ENCODE measurements at places on chromosomes 2 and 18.

GRCh38 chr2:196247976-196248280 is 76.5 kb upstream of the STK17B start:
- DNase-seq, result no peak

GRCh38 chr18:49582579-49582978 is 20.7 kb downstream of the LIPG start:
- no peak for DNase-seq

- no peak for DNase-seq
Observed at GRCh38 chr18:68494802-68495581, 219.9 kb downstream of the TMX3 start.

- no peak for DNase-seq
Observed at GRCh38 chr2:11371092-11371937, 26.9 kb upstream of the ROCK2 start.

DNA sequence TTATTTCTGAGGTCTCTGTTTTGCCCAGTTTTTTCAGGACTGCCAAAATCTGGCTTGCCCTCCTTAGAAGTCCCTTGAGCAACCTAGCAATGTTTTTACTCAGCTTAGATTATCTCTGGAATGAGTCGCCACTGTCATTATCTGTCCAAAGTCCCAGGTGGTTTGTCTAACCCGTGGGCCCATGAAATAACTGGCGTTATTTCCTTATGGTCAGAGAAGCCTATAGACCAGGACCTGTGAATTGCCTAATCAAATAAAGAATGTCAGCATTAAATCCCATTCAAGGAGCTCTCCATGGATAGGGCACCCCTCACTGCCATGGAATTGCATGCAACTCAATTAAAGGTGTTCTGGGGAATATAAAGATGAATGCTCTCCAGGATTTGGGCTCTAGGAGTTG is 373.9 kb downstream of the SETBP1 start:
- no peak for DNase-seq

DNA sequence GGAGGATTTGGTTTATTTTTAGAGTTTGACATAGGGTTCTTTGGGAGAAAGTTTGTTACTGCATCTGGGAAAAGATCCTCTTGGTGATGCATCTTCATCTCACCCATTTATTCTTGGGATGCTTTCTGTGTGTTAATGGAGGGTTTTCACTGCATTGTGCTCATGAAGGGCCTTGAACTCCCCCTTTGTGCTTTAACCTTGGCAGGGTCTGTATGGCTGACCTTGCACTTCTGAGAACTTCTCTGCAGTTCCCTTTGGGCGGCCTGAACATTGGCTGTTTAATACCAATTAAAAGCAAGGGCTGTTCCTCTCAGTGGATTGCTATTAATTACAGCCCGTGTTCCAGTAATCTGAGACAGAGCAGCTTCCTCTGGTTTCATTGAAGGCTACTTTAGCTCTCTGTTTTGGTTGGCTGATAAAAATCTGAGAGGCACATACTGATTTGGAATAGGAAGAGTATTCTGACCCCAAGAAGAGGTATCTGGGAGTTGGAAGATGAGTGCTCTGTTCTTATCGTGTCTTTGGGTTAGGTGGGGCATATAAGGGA is 37.5 kb downstream of the FMNL2 start:
- DNase-seq, result no peak

DNA sequence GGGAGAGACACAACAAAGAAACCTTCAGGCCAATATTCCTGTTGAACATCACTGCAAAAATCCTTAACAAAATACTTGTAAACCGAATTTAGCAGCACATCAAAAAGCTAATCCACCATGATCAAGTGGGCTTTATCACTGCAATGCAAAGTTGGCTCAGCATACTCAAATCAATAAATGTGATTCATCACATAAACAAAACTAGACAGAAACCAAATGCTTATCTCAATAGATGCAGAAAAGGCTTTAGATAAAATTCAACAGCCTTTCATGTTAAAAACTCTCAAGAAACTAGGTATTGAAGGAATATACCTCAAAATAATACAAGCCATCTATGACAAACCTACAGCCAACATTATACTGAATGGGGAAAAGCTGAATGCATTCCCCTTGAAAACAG is 20.6 kb downstream of the GTF2A1L start:
- DNase-seq, result no peak

- DNase-seq, result no peak
Observed at GRCh38 chr2:9439536-9439935, 16.1 kb downstream of the CPSF3 start.

- no peak for DNase-seq
Observed at GRCh38 chr2:26269571-26270158, 24.9 kb downstream of the HADHB start.

DNA sequence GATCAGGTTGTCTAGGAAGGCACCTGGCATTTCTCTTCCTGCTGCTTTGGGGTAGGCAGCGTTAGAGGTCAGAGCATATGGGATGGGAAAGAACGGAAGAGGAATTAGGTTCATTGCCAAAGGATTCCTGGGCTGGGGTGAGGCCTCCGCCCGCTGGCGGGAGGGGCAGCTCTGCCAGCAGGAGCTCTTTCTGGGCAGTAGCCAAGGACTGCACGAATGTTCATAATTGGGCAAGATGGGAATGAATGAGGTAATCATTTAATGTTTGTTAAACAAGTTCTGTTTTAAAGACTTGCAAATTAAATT is 253.9 kb downstream of the AGAP1 start:
- no peak for DNase-seq

DNA sequence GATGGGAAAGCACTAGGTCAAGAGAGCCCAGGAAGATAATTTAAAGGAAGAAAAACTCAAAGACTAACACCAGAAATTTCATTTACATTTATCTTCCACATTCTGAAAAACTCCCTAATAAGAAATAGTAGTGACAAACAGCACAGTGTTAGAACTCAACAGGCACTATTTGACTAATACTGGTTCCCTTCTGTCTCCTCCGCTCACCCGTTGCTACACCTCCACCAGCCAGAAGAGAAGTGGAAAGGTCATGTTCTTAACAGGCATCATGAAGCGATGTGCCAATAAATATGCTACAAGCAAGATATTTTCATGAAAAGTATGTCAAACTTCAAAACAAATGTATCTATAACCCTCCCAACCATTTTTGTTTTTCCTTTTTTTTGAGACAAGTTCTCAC is 5.7 kb downstream of the ROCK1 start:
- DNase-seq, result no peak

DNA sequence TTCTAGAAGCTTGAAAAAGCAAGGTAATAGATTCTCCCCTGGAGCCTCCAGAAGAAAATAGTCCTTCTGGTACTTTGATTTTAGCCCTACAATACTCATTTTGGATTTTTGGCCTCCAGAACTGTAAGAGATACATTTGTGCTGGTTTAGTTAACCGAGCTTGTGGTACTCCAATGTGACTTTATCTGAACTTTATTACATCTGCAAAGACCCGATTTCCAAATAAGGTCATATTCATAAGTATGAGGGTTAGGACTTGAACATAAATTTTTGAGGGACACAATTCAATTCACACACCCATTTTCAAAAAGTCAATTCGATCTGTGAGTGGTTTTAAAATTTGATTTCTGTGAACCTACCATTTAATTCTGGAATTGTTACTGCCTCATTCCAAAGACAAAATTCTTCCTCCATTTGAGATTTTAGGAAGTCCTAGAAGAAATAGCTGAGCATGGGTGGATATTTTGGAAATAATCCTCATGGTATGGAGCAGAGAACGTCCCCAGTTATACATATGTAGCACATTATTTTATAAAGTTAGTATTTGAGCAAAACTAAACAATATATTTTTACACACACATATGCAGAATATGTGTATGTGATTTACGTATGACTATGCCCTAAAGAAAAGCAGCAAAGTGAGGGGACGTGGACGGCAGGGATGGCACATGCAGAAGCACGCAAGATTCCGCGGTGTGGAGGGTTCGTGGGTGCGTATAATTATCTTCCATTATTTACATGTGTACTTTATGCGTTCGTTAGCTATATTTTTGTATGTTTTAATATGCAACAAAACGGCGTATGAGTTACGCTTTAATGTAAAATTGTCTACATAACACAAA is 905 bp upstream of the NUP35 start:
- no peak for DNase-seq

GRCh38 chr2:15638720-15639119 is 47.1 kb downstream of the DDX1 start:
- DNase-seq, result no peak

DNA sequence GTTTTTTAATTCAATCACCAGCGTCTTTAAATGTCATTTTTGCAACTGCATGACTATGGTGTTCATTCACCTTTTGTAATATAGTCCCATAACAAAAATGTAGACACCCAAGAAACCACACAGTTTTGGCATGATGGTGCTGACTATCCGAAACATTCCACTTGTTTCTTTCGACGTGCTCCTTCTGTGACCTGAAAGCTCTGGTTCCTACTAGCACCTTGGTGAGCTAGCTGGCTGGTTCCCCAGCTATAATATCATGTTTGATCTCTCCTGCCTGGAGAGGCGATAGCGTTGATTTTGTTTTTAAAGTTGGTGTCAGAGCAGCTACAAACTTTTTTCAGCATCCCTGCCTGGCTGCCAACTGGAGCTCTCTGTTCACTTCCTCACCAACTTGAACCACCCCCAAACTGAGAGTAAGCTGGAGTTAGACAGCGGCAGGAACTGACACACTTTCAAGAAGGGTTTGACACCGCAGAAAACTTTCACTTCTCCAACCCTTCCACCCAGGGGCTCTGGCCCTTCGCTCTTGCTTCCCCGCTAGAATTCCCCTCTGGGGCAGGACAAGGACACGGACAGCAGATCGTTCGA is 1.1 kb downstream of the ATAD2B start:
- peak; percentile 66 for DNase-seq
